ENCODE measurements at places on chromosomes 7 and 10. TPM values are rescaled to one million over a fixed set of nuclear protein-coding genes. Genes with fewer than 3 reads are reported as not detected.

Gene EBF3
- polyA plus RNA-seq = not detected

Gene PDK4
- 2.5 TPM for polyA plus RNA-seq

Gene DMBT1
- polyA plus RNA-seq = not detected

Gene PAX4
- not detected for polyA plus RNA-seq

DNA sequence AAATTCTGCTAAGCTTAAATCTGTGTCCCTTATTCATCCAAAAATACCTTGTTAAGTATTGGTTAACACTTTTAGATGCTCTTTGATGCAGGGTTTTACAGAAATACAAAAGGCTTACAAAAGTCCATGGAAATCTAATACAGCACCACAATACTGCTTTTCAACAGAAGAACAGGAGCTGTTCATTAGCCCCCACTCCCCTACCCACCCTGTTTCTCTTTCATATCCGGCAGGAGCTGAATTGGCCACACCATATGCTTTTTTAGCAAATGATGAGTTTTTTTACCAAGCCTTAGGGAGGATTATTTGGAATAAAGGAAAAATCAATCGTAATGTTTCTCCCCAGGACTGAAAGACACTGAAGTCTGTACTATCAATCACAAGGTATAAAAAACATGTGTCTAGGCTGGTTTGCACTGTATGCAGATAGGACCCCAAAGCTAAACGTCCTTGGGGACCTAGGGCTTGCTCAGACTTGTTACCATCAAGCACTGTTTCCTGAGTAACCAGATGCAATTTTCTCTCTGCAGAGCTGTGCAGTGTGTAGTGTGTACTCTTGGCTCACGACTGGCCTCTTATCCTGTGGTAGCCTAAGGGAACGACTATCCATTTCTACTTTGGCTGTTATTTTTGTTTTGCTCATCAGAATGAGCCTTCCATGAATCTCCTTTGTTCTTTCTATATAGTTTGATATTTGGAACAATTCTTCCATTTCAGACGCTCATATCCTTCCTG lies 143.3 kb upstream of the LRGUK start:
- no peak overlapping the region for H3K27ac ChIP-seq
- H3K27me3 ChIP-seq = no peaks in the 10 kb centered on the region
- peaks cover 3% of the 10 kb centered on the region for H3K36me3 ChIP-seq
- no peaks in the 10 kb centered on the region for H3K4me1 ChIP-seq
- H3K4me3 ChIP-seq = no peak overlapping the region

DNA sequence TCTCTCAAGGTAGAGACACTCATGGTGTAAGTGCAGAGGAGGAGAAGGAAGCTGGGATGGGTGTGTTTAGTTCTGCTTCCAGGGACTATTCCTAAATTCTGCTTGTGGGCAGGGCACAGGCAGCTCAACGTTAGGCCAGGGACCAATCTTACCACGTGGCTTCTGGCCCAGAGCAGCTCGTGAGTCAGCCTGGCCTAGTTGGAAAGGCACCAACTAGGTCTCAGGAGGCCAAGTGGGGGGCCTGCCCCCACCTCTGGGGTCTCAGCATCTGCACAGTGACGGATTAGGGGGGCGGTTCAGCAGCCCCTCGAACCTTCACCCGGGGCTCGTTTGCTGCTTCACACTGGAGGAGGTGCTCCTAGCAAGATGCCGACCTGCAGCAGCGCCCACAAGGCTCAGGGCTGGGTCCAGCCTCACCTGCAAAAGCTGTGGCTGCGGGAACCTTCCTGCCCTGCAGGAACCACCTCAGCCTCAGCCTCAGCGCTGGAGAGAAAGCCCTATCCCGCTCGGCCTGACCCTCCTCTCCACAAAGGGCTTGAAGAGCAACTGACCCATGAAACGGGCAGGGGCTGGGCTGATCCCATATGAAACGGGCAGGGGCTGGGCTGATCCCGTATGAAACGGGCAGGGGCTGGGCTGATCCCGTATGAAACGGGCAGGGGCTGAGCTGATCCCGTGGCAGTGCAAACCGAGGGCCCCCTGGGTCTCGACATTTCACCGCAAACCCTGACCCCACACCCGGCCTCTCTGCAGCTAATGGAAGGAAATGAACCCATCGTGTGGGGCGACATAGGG lies 447.4 kb downstream of the DNAJB6 start:
- no peak for DNase-seq
- no peak overlapping the region for H3K27ac ChIP-seq
- no peaks in the 10 kb centered on the region for H3K36me3 ChIP-seq
- H3K4me1 ChIP-seq = no peaks in the 10 kb centered on the region

- peaks cover 5% of the 10 kb centered on the region for H3K4me1 ChIP-seq
- H3K36me3 ChIP-seq = no peaks in the 10 kb centered on the region
- no peaks in the 10 kb centered on the region for H3K27me3 ChIP-seq
- H3K27ac ChIP-seq = no peak overlapping the region
Observed at GRCh38 chr10:49080071-49080470, 35.3 kb downstream of the VSTM4 start.

GRCh38 chr10:48945441-48946130 lies 5.9 kb upstream of the LRRC18 start:
- H3K4me1 ChIP-seq = no peaks in the 10 kb centered on the region
- H3K27me3 ChIP-seq = no peaks in the 10 kb centered on the region
- no peak for DNase-seq
- H3K36me3 ChIP-seq = no peaks in the 10 kb centered on the region
- H3K27ac ChIP-seq = no peak overlapping the region

DNA sequence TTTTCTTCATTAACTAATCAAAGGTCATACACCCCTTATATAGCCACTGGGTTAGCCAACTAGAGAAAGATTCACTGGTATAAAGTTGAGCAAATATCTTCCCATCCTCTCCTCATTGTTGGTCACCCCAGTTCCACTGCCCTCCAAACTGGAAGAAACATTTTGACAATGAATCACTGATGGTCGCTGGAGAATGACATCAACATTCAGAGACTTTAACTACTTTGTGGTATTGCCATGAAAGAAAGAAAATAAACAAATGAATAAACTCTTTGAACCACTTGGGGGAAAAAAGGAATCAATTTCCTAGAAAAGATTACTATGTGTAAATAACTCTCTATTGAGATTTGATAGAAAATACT lies 23.4 kb downstream of the HYCC1 start:
- peaks cover 16% of the 10 kb centered on the region for H3K36me3 ChIP-seq
- H3K4me1 ChIP-seq = peaks cover 27% of the 10 kb centered on the region
- H3K27me3 ChIP-seq = peaks cover 1% of the 10 kb centered on the region
- H3K4me3 ChIP-seq = no peak overlapping the region

GRCh38 chr7:90738249-90738648 lies 142.1 kb downstream of the CDK14 start:
- peaks cover 11% of the 10 kb centered on the region for H3K4me1 ChIP-seq
- H3K36me3 ChIP-seq = no peaks in the 10 kb centered on the region
- H3K27ac ChIP-seq = no peak overlapping the region
- no peak overlapping the region for H3K4me3 ChIP-seq
- no peak for DNase-seq

- peaks cover 2% of the 10 kb centered on the region for H3K27me3 ChIP-seq
- no peak overlapping the region for H3K27ac ChIP-seq
- H3K4me1 ChIP-seq = peaks cover 28% of the 10 kb centered on the region
- DNase-seq = peak; percentile 3
Observed at GRCh38 chr10:3666525-3667302, 118.3 kb downstream of the KLF6 start.

- no peak overlapping the region for H3K27ac ChIP-seq
- DNase-seq = no peak
- H3K36me3 ChIP-seq = no peaks in the 10 kb centered on the region
- no peak overlapping the region for H3K4me3 ChIP-seq
Observed at GRCh38 chr10:31942892-31943291, 14.3 kb upstream of the ARHGAP12 start.

DNA sequence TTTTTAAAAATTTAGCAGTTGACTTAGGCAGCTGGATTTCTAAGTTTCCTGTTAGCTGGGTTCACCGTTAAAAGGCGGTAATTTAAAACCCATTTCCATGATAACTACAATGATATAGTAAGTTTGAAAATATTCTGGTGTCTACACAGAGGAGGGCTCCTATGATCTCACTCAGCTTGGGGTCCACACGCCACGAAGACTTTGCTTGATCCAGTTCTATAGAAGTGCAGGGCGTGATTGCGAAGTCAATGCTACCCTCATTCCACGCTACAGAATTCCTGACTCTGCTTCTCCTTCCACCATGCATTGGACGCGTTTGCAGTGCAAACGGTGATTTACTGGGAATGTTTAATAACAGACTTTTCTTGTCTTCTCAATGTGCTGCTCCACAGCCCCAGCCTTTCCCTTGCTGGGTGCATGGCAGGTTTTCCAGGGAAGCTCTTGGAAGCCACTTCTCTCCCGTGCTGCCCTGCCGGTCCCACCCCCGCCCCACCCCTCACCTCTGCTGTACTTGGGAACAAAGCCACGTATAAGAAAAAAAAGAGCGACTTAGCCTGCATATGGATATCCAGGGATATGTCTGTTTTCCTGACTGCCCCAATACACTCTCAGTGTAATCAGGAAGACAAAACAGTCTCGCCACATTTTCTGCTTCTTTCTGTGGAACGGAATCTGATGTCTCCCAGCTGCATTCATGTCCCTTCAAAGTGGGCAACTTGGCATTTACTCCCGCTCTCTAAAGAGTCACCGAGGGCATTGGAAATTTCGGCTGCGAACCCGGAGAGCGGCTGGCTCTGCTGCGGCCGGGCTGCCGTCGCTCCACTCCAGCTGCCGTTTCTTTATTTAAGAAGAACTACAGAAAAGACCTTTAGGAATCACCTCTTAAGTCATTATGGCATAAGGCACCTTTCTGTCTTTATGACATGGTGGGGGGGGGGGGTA lies 434.4 kb upstream of the MGMT start:
- peaks cover 19% of the 10 kb centered on the region for H3K27me3 ChIP-seq
- no peak overlapping the region for H3K4me3 ChIP-seq
- H3K36me3 ChIP-seq = no peaks in the 10 kb centered on the region
- no peak for DNase-seq
- peaks cover 49% of the 10 kb centered on the region for H3K4me1 ChIP-seq

- peaks cover 10% of the 10 kb centered on the region for H3K27me3 ChIP-seq
- DNase-seq = no peak
- H3K27ac ChIP-seq = no peak overlapping the region
- H3K4me1 ChIP-seq = no peaks in the 10 kb centered on the region
- H3K36me3 ChIP-seq = no peaks in the 10 kb centered on the region
Observed at GRCh38 chr10:63675171-63675570, 154.0 kb downstream of the REEP3 start.

GRCh38 chr10:85548034-85548433 lies 818.6 kb downstream of the GRID1 start:
- H3K27me3 ChIP-seq = no peaks in the 10 kb centered on the region
- H3K4me3 ChIP-seq = no peak overlapping the region
- no peak for DNase-seq
- no peaks in the 10 kb centered on the region for H3K36me3 ChIP-seq
- no peak overlapping the region for H3K27ac ChIP-seq
- H3K4me1 ChIP-seq = no peaks in the 10 kb centered on the region

DNA sequence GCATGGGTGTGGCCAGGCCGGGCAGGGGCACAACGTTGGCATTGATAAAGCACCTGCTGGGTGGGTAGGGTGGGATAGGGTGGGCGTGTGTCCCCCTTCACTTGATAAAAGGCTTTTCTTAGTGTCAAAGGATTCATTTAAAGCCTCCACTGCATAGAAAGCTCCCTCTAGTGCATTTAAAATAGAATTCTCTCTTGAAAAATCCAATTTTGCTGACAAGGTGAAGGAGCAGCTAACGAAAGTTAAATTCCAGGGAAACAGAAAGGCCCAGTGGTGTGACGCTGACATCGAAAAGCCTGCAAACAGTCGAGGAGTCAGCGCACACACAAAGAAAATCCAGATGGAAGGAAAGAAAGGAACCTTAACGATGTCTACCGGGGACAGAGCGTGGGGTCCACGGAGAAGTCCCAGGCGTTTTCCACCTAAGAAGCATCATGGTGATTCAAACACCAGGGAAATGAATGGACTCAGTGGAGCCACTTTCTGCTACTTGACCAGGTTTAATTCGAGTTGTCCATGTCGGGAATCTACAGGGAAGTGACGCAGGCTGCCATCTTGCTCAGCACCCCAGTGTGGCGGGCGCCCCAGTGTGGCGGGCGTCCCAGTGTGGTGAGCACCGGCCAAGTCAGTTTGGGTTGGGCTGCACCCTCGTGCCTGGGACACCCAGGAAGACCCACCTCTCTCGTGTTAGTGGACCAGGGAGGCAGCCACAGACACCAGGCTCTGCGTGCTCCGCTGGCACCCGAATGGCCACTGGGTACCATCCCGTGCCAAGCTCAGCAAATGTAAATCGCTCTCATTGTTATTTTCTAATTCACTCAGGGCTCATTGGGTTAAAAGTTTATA lies 217.8 kb downstream of the DNAJB6 start:
- no peaks in the 10 kb centered on the region for H3K36me3 ChIP-seq
- H3K27me3 ChIP-seq = no peaks in the 10 kb centered on the region
- no peak for DNase-seq
- no peak overlapping the region for H3K4me3 ChIP-seq

DNA sequence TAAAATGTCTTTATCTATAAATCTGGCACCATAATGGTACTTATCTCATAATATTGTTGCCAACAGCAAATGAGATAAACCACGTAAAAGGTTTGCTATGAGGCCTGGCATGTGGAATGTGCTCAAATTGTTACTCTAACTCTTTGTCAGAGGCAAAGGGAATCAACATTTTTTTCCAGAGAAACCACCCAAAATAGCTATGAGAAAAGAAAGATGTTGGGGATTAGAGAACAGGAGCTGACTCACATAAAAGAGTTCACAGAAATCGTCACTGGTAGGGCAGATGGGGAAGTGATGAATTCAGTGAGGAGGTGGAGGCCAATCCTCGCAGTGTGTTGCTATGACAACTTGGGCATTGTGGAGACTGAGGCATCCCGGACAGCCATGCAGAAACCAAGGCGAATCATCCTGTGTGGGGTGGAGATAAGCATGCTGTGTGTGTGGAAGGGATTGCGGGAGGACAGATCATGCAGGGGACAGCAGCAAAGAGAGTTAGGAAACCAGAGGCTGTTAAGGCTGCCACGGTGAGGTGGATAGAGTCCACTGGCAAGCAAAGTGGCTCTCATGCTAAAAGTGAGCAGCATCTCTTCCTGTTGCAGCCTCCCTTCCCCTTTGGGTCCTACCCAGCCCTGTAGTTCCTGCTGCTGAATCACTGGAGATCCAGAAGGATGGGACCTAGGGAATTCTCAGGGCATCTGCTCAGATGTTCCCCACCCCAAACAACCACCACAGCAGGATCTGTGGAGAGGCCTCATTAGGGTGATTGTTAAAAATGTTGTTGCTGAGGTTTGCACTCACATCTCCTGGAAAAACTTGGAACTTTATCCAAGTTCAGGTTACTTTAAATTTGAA lies 103.9 kb downstream of the CUBN start:
- H3K4me1 ChIP-seq = peaks cover 87% of the 10 kb centered on the region
- peak overlapping the region; percentile 63 for H3K4me3 ChIP-seq
- H3K27ac ChIP-seq = peak overlapping the region; percentile 99
- no peaks in the 10 kb centered on the region for H3K36me3 ChIP-seq
- peaks cover 5% of the 10 kb centered on the region for H3K27me3 ChIP-seq

- no peaks in the 10 kb centered on the region for H3K4me1 ChIP-seq
- no peak overlapping the region for H3K27ac ChIP-seq
- peaks cover 3% of the 10 kb centered on the region for H3K36me3 ChIP-seq
- H3K4me3 ChIP-seq = no peak overlapping the region
- no peak for DNase-seq
- H3K27me3 ChIP-seq = no peaks in the 10 kb centered on the region
Observed at GRCh38 chr7:152969839-152970238, 210.3 kb downstream of the ACTR3B start.

GRCh38 chr7:76071316-76072242 lies 23.7 kb downstream of the MDH2 start:
- no peaks in the 10 kb centered on the region for H3K4me1 ChIP-seq
- H3K27ac ChIP-seq = no peak overlapping the region
- no peaks in the 10 kb centered on the region for H3K36me3 ChIP-seq
- H3K27me3 ChIP-seq = peaks cover 2% of the 10 kb centered on the region
- no peak overlapping the region for H3K4me3 ChIP-seq

Data from immature natural killer cell (primary cell).